ENCODE measurements at places on chromosomes 1 and 21.

DNA sequence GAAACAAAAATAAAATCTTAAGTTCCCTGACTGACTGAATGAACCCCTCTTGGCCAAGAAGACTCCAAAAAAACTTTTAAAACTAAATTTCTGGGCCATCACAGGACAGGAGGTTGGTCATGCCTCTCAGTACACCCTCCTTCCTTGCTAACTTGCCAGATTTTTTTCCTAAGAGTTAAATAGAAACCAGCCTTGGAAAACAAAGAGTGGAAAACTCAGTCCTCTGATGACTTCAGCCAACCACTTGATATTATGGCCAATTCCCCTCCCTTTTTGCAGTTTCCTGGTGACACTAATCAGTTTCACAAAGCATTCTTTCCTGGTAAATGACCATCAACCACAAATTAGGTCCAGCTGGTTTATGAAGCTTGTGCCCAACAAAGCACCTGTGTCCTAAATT is 134.8 kb downstream of the ZNF648 start:
- DNase-seq, result no peak

DNA sequence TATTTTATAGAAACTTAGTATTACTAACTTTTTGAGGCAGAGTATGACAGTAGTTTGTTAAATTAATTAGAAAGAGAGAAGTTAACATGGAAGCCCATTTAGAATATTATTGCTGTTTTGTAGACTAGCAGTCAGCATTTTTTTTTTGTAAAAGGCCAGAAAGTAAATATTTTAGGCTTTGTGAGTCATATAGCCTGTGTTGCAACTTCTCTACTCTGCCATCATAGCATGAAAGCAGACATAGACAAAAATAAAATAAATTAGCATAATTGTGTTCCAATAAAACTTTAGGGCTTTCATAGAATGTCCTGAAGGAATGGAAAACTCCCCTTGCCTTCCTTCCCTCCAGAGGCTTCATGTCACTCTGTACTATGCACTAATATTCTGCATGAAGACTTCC is 12.3 kb upstream of the RGS4 start:
- no peak for DNase-seq

- DNase-seq, result no peak
These were observed 1.2 kb downstream of the FAM167B start for GRCh38 chr1:32247983-32248889.

- no peak for DNase-seq
These were observed 50.7 kb downstream of the YARS1 start for GRCh38 chr1:32766328-32766972.

GRCh38 chr1:3423245-3423829 is 31.1 kb upstream of the ARHGEF16 start:
- no peak for DNase-seq

- DNase-seq, result no peak
These were observed 47.3 kb downstream of the SAMD13 start for GRCh38 chr1:84348759-84349158.

DNA sequence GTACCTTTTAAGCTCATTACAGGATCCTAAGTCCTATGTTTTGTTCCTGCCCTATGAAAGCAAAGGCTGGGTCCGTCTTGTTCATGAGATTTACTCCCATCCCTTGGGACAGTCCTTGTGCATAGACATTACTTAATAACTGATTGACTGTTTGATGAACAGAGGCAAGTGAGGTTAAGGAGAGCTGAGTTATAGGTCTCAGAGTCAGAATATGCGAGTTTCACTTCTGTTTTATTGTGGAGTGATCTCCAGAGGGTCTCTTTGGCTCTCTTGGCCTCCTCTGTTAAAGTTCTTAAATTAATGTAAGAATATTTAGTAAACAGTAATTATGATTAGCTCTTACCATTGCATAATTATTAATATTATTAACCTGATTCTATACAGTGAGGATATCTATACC is 52.6 kb downstream of the BRINP2 start:
- no peak for DNase-seq

- DNase-seq, result no peak
These were observed 35.4 kb downstream of the TRIT1 start for GRCh38 chr1:39847940-39848339.

- no peak for DNase-seq
These were observed 18.8 kb upstream of the ARHGEF16 start for GRCh38 chr1:3435666-3436065.

DNA sequence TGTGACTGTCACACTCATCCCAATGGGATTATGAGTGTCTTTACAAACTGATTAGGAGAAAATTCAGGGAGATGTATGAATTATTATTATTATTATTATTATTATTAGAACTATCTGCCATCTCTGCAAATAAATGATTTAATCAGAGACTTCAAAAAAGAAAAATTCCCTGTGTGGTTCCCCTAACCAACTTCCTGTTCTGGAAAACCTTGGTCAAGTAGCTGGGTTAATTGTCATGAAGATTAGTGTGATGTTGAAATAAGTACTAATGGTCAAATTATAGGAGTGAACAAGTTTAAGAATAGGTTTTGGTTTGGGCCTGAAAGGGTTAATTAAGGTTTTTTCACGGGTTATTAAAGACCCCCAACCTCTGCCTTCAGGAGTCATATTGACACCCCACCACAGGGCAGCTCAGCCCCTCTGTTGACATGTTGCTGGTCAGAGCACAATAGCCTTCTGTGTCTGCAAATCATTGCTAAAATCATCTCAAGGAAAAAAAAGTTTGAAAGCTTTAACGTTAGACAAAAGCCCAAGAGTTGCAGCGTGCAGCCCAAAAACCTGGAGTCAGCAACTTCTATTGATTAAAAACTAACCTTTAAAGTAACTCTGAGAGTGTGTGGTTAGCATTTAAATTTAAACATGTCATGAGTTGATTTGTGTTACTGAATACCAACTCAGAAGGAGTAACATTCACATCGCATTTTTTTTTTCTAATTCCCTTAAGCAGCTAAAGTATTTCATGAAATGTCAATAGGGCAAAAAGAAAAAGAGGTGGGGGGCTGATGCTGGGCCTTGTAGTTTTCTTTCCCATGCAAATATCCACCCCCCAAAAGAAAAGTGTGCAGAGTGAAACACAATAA is 272.5 kb downstream of the TM2D1 start:
- DNase-seq, result no peak

DNA sequence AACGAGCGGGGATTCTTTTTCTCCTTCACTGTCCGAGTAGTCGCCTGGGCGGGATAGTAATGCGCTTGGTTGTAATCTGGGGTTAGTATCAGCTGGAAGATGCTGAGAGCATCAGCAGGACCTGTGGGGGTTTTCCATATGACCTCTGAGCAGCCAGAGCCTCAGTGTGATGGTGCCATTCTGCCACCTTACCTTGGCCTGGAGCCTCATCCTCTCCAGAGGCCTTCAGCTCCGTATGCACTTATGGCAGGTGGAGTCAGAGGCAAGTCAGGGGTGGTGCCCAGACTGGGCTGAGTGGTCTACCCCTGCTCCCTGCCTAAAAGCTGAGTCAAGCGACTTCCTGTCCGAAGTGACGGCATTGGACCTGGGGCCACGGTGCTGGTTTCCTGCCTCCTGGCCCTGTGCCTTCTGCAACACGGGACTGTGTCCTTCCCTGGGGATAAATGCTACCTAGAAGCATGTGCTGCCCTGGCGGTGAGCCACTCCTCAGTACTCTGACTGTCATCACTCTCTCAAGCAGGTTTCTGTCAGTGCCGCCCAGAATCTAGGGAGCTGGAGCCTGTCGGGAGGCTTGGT is 24.7 kb downstream of the TENT5C start:
- DNase-seq, result no peak

- no peak for DNase-seq
These were observed 7.1 kb upstream of the TBX19 start for GRCh38 chr1:168273575-168273974.

DNA sequence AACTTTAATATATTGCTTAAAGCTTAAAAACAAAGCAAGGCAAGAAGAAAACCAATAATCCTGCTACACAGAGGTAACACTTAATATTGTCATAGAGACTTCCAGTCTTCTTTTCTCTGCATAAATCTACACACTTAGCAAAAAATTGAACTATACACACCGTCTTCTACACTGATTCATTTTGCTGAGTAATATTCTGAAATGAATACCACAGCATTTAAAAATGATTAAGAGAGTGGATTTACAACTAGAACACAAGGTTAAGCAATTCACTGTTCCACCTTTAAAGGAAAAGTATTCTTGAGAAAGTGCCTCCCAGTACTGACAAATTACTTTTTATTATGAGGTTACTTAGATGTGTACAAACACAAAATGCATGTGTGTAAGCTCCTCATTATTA is 22.2 kb upstream of the ITPKB start:
- DNase-seq, result no peak

DNA sequence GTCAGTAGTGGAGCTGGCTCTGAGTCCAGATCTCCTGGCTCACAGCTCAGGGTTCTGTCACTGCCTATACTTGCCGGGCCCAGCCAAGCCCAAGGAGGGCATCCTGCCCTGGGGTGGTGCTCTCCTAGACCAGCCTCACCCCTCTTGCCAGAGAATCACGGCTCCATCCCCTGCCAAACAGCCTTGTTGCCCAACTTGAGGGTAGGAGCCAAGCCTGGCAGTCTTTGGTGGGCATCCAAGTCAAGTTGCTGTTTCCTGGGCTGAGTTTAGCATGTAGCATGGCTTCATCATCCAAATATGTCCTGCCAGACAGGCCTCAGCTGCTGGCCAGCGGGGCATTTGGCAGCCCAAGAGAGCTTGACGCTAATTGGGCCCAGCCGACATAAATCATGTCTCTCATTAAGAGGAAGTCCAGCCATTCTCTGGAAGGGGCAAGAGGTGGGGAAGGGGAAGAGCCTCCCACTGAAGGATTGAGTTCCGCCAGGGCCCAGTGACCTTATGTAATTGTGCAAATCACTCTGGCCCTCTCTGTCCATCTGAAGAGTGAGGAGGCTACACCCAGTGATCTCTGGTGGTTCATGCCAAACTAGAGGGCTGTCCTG is 22.6 kb upstream of the TRABD2B start:
- no peak for DNase-seq

DNA sequence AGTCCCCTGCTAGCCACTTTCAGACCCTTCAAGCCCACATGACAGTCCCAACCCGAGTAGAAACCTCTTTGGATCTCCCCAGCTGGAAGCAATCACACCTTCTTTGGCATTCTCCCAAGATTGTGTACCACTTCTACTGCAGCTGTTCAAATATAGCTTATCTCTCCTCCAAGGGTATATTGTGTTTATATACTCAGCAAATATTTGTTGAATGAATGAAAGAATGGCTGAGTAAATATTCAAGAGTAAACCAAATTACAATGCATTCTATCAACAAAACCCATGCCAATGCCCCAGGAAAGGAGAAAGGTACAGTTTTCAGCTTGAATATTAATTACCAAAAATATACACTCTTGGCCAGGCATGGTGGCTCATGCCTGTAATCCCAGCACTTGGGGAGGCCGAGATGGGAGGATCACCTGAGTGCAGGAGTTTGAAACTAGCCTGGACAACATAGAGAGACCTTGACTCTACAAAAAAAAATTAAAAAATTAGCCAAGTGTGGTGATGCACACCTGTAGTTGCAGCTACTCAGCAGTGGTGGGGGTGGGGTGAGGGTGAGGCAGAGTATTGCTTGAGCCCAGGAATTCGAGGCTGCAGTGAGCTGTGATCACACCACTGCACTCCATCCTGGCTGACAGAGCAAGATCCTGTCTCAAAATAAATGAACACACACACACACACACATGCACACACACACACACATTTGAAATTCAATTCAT is 68.5 kb downstream of the NIBAN1 start:
- DNase-seq, result no peak

GRCh38 chr1:81799939-81800694 is 617 bp upstream of the ADGRL2 start:
- no peak for DNase-seq

- peak; percentile 83 for DNase-seq
These were observed 4.0 kb downstream of the GLMP start for GRCh38 chr1:156291226-156292061.

DNA sequence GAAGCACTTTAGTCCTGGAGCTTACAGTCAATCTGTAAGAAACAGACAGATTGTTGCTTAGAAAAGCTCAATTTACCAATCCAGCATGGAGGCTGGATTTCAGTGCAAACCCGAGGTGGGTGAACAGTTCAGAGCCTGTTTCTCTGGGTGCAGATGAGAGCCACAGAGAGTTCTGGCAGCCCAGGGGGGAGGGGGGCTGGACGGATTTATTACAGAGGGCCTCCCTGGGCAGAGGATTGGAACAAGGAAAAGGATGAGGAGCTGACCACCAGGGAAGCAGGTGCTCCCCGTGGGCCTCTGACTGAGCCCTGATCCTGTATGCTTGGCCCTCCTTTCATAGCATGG is 38.0 kb upstream of the EPS8L3 start:
- no peak for DNase-seq

DNA sequence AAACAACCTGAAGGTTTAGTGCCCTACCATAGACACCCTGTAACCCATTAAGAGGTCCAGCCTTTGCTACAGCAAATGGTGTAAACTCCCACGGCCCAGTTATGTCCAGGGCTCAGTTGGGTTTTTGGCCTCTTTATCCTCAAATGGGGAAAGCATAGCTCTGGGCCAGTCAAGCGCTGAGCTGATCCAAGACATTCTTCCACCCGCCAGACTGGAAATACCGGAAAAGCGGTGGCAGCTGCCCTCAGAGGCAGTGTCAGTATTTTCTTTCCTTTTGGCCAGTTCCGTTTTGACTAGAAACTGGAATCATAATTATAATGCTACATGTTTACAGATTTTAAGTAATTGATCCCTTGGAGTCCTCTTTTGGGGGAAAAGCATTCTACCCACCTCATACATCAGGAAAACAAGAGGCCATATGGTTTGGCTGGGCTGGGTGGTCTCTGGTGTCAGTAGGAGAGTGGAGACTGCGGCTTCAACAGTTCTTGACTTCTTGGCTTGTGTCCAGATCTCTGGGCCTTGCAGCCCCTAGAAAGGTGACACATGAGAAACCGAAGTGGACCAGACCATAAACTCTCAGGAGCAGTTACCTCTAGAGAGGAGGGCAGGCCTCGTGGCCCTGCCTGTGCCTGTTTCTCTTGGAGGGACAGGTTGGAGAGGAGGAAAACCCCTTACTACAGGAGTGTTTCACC is 30.2 kb upstream of the CLDN14 start:
- no peak for DNase-seq

DNA sequence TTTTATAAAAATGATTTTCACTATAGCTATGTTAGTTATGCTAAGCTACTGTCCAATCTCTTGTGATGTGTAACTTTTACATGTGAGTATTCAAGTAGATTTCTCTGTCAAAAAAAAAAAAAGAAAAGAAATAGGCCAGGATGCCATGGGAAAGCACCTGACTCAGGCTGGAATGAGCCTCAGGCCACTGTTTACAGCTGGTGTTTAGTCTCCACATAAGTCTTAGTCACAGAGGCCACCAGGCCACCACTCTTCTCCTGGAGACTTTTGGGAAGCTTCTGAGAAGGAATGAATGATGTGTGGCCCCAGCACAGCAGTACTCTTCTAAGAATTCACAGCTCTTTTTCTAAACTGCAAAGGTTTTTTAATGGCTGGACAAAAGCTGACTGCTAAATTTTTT is 48.9 kb downstream of the CHML start:
- no peak for DNase-seq

- DNase-seq, result no peak
These were observed 13.3 kb downstream of the PRSS38 start for GRCh38 chr1:227828786-227829185.

DNA sequence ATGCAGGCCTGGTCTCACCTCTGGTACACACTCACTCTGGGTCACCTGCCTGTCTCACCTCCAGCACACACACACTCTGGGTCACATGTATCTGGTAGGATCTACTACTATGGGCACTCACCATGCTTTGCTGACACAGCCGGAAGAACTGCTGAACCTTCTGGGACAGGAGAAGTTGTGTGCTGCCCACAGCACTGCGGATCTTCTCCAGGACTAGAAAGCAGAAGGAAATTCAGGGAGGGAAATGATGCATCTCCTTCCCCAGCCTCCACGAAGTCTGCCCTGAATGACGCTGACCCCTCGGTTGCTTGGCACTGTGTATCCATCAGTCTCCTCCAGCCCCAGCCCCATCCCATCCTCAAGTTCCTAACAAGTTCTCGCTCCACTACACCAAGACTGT is 7.9 kb upstream of the SMIM12 start:
- DNase-seq, result no peak
